ENCODE measurements at places on chromosomes 7 and 10. TPM values are rescaled to one million over a fixed set of nuclear protein-coding genes. Genes with fewer than 3 reads are reported as not detected.

GRID1 gene
- total RNA-seq: 0.12 TPM

PTF1A gene
- total RNA-seq: not detected

MMD2 gene
- total RNA-seq: not detected

PCLO gene
- 1.4 TPM for total RNA-seq

CYP3A4 gene
- not detected for total RNA-seq

CNPY1 gene
- not detected for total RNA-seq

PLAU gene
- total RNA-seq: 137 TPM

EPDR1 gene
- total RNA-seq: 21.3 TPM

CUZD1 gene
- 0.35 TPM for total RNA-seq

C10orf62 gene
- total RNA-seq: not detected

GNGT1 gene
- not detected for total RNA-seq

SHTN1 gene
- 10.2 TPM for total RNA-seq

SP8 gene
- total RNA-seq: not detected

HOXA4 gene
- 6.8 TPM for total RNA-seq

TRIL gene
- total RNA-seq: 0.48 TPM

STEAP1 gene
- total RNA-seq: 1.5 TPM

C10orf105 gene
- not detected for total RNA-seq

COL13A1 gene
- 20.1 TPM for total RNA-seq

MRLN gene
- not detected for total RNA-seq

SKIDA1 gene
- total RNA-seq: 1.2 TPM

BHLHA15 gene
- total RNA-seq: 0.68 TPM

SFTPA1 gene
- total RNA-seq: not detected

DNAJC2 gene
- total RNA-seq: 12.0 TPM

HDAC9 gene
- 24.7 TPM for total RNA-seq

CCT6A gene
- total RNA-seq: 154 TPM

LRIT1 gene
- not detected for total RNA-seq

BAMBI gene
- 6.8 TPM for total RNA-seq

FOXP2 gene
- 0.68 TPM for total RNA-seq

ACSM6 gene
- total RNA-seq: not detected

ADAM12 gene
- total RNA-seq: 15.4 TPM

CALHM1 gene
- not detected for total RNA-seq

LIPF gene
- 0.18 TPM for total RNA-seq

ING3 gene
- total RNA-seq: 12.5 TPM

LRRD1 gene
- 0.24 TPM for total RNA-seq

LMBR1 gene
- total RNA-seq: 170 TPM
